Activated CD8-positive, alpha-beta T cell treated with anti-CD3 and anti-CD28 coated beads, Interleukin-2, amount 10 ng/mL, durations not matched to agents 7 days and 5 days (primary cell): ENCODE measurements at places on chromosomes 6 and 20. TPM values are rescaled to one million over a fixed set of nuclear protein-coding genes. Genes with fewer than 3 reads are reported as not detected.

Gene NINL
- total RNA-seq, result 2.2 TPM

Gene PET117
- total RNA-seq, result 12.9 TPM

Gene COX7A2
- total RNA-seq, result 441 TPM

Gene AGER
- total RNA-seq, result 29.9 TPM

Gene NOX3
- not detected for total RNA-seq
